ENCODE measurements at places on chromosomes 3 and 15.

GRCh38 chr15:73924171-73924921 is 1.9 kb upstream of the LOXL1 start:
- peak; percentile 58 for DNase-seq

DNA sequence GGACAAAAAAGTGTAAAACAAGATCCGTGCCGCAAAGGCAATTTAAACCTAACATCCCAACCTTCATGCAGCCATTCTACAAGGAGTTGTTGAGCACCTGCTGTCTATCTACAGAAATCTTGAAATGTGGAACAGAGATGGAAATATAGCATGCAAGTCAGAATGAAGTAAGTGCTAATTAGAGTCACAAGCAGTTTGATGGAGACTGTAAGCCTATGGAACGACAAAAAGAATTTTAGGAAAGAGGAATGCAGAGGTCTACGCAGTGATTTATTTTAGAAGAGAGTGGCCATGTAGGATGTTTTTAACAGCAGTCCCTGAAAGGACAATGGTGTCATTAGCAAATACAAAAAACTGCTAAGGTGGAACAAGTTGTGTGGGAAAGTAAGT is 851 bp upstream of the DCBLD2 start:
- DNase-seq: no peak

DNA sequence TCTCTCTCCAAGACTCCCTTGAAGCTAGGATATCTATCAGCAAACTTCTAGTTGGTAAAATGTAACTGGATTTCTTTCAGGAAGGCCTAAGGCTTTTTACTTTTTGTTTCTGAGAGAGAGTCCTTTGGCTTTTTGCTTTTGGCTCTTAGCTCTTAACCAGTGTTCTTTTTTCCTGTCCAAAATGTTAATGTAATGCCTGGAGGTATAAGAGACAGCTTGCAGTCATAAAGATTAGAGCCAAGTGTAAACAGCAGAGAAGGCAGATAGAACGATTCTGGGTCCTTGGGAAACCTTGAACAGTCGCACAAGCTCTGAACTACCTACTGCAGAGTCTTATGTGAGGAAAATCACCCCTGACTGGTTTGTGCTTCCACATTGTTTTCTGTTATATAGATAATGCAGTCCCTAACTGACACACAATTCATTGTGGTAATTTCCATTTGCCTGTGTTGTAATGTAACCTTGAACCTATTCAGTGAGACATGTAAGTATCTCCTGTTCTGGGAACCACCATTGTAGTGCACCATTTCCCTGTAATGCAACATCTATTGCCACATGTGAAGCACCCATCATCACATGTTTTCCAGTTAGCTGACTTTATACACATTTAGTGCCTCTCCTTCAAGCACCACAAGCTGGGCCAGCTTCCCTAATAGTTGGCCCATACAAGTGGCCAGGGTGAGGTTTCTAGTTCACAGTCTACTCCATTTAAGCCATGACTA is 1311.9 kb downstream of the ROBO1 start:
- DNase-seq: no peak

DNA sequence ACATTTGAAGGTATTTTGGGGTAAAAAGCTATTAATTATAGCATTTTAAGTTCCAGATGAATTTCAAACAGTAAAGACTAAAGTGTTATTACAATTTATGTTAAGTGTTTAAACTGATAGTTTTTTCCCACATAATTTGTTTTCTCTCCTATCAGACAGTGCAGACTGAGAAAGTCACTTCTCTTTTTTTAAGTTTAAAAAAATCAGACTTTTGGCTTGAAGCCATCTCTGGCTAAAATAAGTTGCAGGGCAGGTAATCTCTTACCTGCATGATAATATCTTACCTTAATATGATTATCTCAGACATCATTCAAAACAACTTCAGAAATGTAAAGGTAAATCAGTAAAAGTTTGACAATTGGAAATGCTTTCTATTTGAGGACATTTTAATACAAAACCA is 21.5 kb upstream of the RAB6B start:
- DNase-seq: no peak

DNA sequence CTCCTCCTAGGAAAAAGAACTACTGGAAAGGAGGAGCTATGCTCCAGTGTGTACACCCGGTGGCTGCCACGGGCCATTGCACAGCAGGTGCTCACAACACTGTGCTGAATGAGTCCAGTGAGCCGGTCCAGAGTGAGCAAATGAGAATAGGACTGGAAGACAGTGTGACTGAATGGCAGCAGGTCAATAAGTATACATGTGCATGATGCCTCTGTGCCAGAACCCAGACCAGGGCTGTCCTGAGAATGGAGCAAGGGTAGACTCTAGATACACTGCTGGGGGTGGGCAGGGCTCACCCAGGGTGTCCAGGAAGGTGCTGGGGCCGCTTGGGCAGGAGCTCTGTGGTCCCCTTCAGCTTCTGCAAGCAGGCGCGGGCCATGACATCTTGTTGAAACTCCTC is 8.3 kb downstream of the POLG start:
- DNase-seq: no peak

- DNase-seq: no peak
Measured at GRCh38 chr3:3191675-3192285, 12.3 kb upstream of the CRBN start.

- DNase-seq: no peak
Measured at GRCh38 chr3:112371569-112371968, 38.6 kb downstream of the CD200 start.

DNA sequence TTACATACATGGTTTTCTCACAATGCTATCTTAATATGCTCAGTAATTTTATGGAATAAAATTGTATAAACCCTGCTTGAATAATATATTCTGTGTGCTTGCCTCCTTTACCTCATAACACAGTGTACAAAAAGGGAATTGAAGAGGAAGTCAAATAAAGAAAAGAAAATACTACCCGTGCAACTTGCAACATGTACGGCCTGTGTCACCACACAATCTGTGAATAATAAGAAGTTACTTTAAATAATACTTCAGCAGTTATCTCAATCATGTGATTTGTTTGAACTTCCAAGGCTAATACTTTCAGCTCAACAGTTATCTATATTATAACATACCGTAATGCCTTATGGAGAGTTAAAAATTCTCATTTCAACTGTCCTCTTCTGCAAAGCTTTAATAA is 58.1 kb upstream of the SATB1 start:
- DNase-seq: no peak

DNA sequence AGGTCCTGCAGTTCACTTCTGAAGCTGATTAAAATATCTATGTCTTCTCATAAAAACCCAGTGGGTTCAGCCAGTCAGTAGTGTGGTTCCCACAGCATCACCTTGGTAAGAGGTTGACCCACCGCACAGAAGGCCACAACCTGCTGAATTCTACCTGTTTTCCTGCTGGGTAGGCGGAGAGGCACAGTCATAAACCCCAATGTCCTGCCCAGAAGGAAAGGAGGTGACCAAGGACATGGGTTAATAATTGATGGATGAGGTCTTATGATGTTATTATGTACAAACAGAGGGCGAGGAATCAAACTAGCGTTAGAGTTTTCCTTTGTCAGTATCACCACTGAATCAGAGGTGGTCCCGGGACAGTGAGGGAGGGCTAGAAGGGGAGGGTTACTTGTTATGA is 27.8 kb downstream of the CA12 start:
- no peak for DNase-seq

- no peak for DNase-seq
Measured at GRCh38 chr15:54298396-54298795, 320.2 kb downstream of the UNC13C start.

GRCh38 chr15:89335298-89336041 is 846 bp upstream of the POLG start:
- no peak for DNase-seq

- DNase-seq: no peak
Measured at GRCh38 chr15:40388941-40389823, 6.7 kb downstream of the KNSTRN start.

- no peak for DNase-seq
Measured at GRCh38 chr3:126337980-126338651, 19.1 kb downstream of the KLF15 start.

DNA sequence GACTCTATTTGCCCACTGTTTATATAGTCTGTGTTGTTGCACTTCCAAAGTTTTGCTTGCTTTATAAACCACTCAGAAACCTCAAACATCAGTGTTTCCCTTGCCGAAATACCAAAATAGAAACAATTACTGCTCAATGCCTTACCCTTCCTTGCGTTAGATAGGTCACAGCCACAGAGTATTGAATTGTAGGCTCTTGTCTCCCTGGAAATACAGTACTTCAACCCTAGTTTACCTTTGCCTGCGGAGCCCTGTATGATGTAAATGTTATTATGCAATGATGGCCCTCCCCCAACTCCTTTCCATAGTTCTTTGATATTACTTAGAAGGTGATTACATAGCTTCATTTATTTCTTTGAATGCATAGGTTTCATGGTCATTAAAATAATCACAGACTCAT is 44.2 kb downstream of the SOX2 start:
- no peak for DNase-seq

DNA sequence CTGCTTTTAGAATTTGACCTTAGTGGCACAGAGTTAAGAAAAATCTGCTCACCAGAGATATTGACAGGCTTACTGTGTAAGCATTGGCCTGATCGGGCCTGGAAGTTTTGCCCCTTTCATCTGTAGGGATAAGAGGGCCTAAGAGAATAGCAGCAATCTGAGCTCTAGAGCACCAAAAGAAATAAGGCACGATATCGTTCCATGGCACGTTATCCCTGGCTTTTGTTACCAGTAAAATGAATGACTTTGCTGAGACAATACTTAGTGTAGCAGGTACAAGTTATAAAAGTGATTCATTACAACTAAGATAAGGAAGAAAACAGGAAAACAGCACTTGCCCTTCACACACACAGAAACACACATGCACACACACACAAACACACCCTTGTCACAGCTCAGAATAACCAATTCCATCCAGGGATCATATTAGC is 5.0 kb downstream of the THBS1 start:
- DNase-seq: no peak

DNA sequence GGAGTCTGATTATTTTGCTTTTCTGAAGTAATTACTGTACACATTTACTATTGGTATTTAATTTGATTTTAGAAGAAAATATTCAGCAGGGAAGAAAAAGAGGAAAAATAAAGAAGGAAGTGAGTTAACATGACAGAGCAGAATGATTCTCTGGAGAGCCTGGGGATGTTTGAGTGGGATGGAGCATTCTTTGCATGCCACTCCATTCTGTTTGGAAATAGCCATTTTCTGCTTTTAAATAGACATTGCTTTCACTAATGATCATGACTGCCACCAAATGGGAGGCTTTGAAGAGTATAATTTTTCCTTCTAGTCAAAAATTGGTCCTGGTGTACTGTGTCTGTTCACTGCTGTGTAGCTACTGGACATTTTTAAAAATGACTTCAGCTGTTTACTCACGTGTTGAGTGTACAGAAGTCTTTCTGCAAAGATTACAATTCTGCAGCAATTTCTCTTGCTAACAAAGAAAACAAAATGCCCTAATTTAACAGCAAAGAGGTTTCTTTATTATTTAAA is 196.1 kb downstream of the RYR3 start:
- DNase-seq: no peak

DNA sequence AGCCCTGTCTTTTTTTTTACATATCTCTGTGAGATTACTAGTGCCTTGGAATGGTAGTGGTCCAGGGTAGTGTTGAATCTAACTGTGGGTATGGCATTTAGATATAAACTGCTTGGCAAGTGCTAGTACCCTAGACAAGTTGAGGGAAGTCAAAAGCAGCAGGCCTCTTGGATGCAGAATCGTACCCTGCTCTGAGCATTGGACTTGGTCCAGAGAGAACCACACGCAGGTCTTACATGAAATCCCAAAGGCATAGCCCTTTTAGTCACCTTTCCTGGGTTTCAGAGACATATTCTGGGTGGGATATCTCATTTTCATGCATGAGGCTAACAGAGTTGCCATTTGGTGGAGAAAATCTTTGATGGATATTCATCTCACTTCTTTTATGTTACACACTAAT is 641.4 kb downstream of the PDCD6IP start:
- DNase-seq: no peak

GRCh38 chr3:155428563-155428962 is 135.1 kb upstream of the STRIT1 start:
- DNase-seq: no peak

DNA sequence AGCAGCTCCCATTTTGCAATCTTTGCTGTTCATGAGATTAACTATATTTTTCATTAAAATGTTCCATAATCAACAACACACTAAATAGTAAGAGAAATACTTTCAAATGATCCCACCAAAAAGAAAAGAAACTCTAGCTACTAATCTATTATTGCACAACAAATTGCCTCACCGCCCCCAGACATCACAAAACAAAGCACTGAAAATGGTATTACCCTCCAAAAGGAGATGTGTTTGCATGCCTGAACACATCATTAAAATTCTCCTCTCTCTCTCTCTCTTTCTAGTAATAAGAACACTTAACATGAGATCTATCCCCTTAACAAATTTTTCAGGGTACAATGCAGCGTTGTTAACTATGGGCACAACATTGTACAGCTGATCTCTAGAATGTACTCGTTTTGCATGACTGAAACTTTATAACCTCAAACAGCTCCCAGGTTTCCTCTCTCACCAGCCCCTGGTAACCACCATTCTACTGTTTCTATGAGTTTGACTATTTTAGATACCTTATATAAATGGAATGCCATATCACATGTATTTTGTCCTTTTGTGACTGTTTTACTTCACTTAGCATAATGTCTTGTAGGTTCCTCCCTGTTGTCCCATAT is 33.1 kb downstream of the WNT5A start:
- no peak for DNase-seq

DNA sequence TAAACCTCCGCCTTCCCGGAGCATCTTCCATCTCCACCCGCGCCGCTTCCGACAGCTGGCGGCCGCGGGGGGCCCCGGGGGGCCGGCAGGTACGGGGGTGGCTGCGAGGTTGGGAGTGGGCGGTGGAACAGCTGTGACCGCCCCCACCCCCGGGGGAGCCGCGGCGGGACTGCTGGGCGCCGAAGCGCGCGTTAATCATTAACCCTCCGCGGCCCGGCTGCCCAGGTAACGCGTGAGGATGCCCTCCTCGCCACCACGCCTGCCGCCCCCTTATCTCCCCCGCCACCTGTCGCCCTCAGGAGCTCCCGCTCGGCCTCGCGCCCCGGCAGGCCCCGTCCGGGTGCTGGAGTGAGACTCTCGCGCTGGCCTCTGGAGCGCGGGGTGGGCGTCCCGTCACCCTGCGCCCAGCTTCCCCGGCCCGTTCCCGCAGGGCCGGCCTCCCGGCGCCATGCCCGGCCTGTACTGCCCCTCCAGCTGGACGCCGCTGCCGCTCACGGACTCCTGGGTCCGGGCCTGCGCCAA is 757 bp downstream of the VWA5B2 start:
- no peak for DNase-seq

GRCh38 chr3:53705774-53706173 is 140.4 kb downstream of the CHDH start:
- no peak for DNase-seq

GRCh38 chr15:38414357-38414756 is 39.6 kb upstream of the FAM98B start:
- no peak for DNase-seq

GRCh38 chr15:78209646-78210348 is 24.6 kb downstream of the ACSBG1 start:
- DNase-seq: no peak

GRCh38 chr3:115436767-115437301 is 186.5 kb upstream of the GAP43 start:
- DNase-seq: no peak

- DNase-seq: no peak
Measured at GRCh38 chr3:169604568-169604967, 58.9 kb downstream of the MECOM start.

Measured in natural killer cell treated with Interleukin-12 subunit alpha and Interleukin-12 subunit beta and Interleukin-15 and Interleukin-18, amount 100 ng/mL, for 72 hours (primary cell).